ENCODE measurements at places on chromosomes 7 and 10. TPM values are rescaled to one million over a fixed set of nuclear protein-coding genes. Genes with fewer than 3 reads are reported as not detected.

DNA sequence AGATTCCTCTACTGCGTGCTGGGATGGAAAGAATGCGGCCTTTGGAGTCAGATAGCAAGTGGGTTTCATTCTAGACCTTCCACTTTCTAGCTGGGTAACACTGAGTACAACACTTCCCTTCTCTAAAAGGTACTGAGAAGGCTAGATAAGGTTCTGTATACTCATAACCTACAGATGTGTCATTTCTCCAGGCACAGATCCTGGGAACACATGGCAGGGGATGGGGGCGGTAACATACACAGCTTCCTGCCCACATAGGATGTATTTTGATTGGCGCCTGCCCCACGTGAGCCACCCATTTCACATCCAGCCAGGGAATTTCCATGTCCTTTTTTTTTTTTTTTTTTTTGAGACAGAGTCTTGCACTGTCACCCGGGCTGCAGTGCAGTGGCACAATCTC, 31.8 kb downstream of the KLRG2 start:
- DNase-seq = peak; percentile 52

CRHR2 gene
- total RNA-seq = not detected

GRCh38 chr7:104956753-104957450, 57.1 kb upstream of the KMT2E start:
- DNase-seq = peak; percentile 95

DNA sequence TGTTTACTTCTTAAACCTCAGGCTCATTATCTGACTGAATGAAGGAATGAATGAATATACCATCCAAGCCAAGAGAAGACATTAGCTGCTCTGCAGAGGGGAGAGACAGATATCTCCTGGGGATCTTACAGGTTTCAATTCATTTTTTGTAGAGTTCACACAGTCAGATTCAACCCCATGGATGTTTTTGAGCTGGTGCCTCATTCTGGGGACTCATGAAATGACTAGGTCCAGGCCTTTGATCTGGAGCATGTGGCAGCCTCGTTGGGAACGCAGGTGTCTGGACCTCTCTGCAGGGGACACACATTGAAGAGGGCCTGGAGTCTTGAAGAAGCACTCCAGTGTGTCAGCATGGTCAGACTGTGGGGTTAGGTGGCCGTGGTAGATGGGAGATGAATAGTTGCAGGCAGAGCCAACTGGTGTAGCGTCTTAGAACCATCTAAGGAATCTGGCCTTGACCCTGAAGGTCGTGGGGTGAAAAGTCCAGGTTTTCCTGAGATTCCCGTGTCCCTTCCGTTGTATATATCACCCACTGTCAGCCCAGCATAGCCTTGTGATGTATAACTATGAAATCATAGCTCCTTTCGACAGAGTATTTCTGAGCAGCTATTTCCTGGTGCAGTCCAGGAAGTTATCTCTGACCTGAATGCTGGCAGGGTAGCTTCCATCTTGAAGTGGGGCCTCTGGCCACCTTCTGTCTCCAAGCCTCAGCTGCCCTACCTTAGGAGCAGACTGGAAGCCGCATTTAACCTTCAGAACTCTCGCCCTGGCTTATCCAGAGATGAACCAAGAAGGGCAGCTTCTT, 22.3 kb downstream of the BTBD16 start:
- DNase-seq = no peak

UPK3BL2 gene
- 3.3 TPM for total RNA-seq
